ENCODE measurements at places on chromosomes 7 and 10.

DNA sequence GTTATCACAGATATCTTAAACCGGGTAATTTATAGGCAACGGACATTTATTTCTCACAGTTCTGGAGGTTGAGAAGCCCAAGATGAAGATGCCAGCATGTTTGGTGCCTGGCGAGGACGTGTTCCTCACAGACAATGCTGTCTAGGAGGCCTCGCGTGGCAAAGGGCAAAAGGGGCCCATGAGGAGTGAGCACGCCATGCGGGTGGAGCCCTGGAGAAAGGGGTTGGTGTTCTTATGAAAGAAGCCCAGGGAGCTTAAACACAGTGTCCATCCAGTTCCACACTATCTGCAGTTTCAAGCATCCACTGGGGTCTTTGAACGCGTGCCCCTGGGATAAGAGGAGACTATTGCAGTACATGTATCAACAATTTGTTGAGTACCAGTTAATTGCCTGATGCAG lies 51.4 kb downstream of the CXCL12 start:
- no peak for DNase-seq

GRCh38 chr7:116801092-116801710 lies 61.2 kb upstream of the CAPZA2 start:
- no peak for DNase-seq

GRCh38 chr7:81273601-81274397 lies 354.9 kb upstream of the SEMA3C start:
- no peak for DNase-seq

- no peak for DNase-seq
Measured at GRCh38 chr7:108093341-108093740, 36.8 kb downstream of the LAMB4 start.

DNA sequence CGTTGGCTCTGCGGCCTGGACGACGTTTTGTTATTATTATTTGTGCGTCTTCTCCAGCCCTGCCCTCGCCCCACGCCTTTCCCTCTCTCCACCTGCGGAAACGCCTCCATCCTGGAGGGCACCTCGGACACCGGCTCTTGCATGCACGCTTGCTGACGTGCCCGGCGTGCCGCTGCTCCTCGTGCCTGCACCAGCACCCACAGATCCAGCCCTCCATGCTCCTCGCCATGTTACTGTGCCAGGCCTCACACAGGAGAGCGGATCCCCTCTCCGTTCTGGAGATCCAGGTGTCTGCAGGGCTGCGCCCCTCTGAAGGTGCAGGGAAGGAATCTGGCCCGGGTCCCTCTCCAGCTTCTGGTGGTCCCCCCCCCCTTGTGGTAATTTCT lies 373.9 kb upstream of the FOXK1 start:
- DNase-seq: no peak

- no peak for DNase-seq
Measured at GRCh38 chr10:72756674-72757385, 64.9 kb downstream of the MCU start.

DNA sequence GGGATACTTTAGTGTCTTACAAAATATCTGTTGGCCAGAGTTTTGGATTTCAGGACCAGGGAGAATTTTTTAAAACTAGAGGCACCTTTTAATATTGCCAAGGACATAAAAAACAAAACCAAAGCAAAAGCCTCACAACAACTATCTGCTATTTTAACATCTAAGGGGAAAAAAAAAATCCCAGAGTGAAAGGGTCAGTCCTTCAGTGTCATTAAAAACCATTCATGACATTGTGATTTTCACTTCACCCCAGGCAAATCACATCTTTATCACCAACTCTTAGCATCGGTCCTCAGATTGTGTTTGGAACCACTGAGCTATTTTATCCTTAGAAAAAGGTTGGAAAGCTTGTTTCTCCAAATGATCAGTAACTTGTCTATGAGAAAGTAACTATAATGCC lies 10.7 kb downstream of the CEP41 start:
- no peak for DNase-seq

- no peak for DNase-seq
Measured at GRCh38 chr7:44633254-44634186, 27.1 kb downstream of the OGDH start.

DNA sequence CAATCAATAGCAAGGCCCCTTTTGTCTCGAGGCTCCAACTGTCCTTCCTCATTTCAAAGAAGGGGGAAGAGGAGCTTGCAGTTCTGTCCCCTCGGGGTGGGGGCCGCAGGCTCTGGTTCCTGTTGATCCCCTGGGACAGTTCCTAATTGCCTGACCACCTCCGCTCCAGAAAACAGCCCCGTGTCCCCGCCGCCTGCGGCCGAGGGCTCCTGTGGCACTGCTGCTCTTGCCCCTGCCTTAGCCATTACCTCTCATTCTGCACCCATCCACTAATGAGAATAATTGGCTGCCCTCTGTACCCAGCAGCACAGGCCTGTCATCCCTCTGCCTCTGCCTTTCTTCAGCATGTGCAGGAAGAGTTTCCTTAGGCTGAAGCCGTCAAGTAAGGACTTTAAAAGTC lies 668.3 kb upstream of the FOXK1 start:
- no peak for DNase-seq

DNA sequence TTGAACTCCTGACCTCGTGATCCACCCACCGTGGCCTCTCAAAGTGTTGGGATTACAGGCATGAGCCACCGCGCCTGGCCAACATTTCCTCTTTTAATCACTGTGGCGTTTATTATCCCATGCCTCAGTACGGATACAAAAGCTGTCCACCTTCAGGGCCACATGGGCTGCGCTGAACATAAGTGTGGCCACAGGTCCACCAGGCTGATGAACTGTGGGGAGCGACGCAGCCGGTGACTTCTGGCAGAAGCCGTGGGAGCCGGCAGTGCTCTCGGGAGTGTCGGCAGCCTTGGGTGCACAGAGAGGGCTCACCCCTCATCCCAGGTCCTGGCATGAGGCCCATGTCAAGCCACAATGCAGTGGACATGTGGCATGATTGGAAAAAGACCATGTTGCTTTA lies 223.6 kb downstream of the TNS3 start:
- no peak for DNase-seq

DNA sequence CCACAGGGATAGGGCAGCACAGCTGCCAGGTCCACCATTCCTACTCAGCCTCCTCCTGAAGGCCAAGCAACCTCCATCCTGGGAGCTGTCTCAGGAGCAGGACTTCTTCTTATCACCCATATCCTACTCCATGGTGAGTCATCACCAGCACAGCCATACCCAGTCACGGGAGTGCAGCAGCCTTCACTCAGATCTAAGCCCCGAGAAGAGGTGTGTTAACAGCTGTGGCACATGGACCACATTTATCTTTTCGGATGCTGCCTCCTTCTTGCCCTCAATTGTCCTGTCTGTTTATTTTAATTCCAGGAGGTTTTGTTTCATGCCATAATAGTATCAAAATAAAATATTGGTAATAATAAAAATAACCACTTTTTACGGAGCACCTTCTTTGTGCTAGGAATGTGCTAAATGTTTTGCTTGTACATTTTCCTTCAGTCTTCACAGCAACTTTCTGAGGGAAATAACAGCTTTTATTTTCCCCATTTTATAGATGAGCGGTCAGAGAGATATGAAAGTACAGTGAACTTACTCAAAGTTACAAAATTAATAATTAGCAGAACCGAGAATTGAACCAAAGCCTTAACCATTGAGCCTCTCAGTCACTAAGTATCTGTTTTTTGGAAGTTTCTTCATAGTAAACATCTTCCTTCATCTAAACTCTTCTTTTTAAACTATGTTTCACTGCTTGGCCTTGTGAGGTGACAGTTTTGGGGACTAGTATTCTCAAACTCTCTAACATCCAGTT lies 2.5 kb upstream of the KEL start:
- DNase-seq: no peak

- DNase-seq: no peak
Measured at GRCh38 chr10:3704565-3705325, 80.3 kb downstream of the KLF6 start.

- DNase-seq: no peak
Measured at GRCh38 chr7:66640802-66641525, 12.3 kb downstream of the KCTD7 start.

DNA sequence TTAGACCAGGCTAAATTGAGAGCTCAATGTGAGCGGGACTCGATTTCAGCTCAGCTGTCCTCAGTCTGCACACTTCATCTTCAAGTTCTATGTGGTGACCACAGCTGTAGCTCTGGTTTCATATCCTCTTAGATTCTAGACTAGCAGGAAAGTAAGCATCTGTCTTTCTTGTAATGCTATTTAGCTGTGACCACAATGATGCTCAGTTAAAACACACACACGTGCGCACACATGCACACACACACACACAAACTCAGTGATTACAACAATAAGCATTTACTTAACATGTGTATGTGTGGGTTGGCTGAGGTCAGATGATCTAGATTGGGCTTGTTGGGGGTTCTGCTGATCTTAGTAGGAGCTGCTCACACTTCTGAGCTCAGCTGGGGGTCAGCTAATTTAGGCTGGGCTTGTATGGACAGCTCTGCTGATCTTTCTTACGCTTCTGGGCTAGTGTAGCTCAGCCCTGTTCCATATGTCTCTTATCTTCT lies 82.5 kb downstream of the ZNF365 start:
- no peak for DNase-seq

DNA sequence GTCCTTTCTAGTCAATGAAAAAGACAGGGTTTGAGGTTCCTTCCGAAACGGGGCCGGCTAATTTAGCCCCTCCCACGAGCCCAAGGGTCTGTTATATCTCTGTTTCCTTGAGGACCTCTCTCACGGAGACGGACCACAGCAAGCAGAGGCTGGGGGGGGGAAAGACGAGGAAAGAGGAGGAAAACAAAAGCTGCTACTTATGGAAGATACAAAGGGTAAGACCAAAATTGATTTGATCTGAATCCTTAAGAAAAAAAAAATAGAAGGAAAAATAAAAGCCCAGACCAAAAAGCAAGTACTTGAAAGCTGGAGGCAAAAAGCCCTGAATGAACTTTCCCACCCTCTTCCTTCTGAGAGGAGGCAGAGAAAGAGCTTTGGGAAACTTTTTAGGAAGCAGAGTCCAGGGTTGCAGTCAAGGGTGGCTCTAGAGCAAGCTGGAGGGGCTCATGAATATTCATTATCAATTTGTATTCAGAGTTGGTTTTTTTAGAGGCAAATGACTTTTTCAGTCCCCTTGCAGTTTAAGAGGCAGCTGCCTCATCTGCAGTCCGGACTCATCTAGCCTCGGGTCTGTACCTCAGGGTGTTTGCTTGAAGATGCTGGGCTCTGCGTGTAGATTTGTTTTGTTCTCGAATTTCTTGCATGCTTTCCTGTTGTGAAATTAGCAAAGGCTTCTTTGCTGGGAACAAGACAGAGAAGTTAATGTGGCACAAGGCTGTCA lies at the start of gene ENTPD1:
Gene ENTPD1 (plus strand): TSS at position 123 of the 721 bp plus-strand sequence. CDS start 77 bp downstream, at position 200.
- DNase-seq: no peak
